ENCODE measurements at places on chromosomes 5 and 9.

GRCh38 chr9:33932078-33932807, 115.3 kb downstream of the UBE2R2 start:
- DNase-seq: no peak

DNA sequence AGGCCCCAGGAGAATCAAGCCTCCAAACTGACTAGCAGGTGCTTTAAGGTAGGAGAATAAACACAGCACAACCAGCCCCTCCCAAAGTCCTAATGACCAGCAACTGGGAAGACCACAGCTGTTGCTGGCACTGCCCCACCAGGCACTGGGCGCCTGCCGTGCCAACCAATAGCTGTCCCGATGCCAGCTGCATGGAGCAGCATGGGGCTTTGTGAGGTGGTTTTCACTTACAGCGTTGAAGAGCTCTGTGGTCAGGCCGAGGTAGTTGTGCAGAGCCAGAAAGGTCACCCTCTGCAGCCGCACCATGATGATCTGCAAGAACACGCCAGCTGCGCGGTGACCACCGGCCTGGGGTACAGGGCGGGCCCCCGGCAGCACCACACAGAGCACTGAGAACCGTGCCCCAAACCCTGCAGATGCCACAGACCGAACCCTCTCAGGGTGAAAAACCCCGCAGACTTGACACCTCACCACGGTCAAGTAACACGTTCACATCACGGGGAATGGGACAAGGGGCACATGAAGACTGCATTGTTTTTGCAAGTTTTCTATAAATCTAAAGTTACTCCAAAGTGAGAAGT, 28.7 kb downstream of the PNPLA7 start:
- no peak for DNase-seq

GRCh38 chr9:5800969-5801738, 31.8 kb downstream of the ERMP1 start:
- DNase-seq: no peak

- DNase-seq: no peak
Measured at GRCh38 chr9:98154678-98155077, 35.7 kb upstream of the TRIM14 start.

GRCh38 chr5:171624396-171624795, 161.2 kb upstream of the SMIM23 start:
- no peak for DNase-seq

GRCh38 chr9:96015876-96016686, 140.6 kb downstream of the ERCC6L2 start:
- DNase-seq: no peak

DNA sequence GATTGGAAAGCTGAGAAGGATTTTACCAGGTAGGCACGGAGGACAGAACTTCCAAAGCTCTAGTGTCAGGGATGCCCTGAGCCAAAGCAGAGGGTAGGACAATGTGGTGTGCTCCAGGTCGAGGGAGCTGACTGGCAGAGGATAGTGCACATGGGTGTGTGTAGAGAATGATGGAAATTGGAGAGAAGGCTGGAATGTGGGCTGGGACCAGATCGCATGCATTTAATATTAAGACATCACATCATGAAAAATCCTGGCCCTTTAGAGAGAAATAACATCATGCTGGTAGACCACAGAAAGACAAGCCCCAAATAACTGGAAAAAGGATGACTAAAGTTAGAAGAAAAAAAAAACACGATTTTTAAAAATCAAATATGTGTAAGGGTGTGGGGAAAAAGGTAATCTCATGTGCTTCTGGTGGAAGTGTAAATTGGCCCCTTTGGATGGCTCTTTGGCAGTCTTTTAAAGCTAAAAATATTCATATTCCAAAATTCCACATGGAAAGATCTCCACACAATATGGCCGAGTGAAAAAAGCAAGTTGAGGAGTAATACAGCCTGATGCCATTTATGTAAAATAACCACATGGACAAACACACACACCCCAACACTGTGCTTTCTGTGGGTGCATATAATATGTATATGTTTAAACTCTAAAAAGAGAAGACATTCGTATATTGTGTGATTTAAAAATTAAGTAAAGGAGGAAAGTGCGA, 67.0 kb upstream of the TGFBR1 start:
- no peak for DNase-seq

DNA sequence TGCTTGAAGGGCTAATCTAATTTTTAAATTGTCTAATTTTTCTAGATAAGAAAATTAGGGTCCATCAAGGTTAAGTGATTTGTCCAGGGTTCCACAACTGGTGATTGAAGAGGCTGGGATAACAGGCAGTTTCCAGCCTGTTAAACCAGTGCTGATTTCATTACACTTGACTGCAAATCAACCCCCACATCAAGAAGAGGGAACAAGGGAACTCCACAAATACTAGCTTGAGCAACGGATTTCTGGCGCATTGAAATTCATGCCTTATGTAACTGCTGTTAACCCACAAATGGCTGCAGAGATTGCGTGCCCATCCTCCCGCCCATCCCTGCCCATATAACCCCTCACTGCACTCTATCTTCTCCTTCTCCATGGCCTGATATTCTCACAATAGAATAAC, 10.0 kb downstream of the PLPPR1 start:
- no peak for DNase-seq

GRCh38 chr9:92432350-92432749, 8.1 kb upstream of the OMD start:
- DNase-seq: no peak

GRCh38 chr5:174649391-174649790, 75.0 kb upstream of the MSX2 start:
- DNase-seq: no peak

Measured in stimulated activated CD4-positive, alpha-beta T cell treated with anti-CD3 and anti-CD28 coated beads, TNF-alpha, amount 100 ng/mL, for 48 hours (primary cell).